Stimulated activated naive CD8-positive, alpha-beta T cell treated with anti-CD3 and anti-CD28 coated beads, Interleukin-15, amount 100 ng/mL, for 72 hours (primary cell): ENCODE measurements at places on chromosomes 1 and 21.

DNA sequence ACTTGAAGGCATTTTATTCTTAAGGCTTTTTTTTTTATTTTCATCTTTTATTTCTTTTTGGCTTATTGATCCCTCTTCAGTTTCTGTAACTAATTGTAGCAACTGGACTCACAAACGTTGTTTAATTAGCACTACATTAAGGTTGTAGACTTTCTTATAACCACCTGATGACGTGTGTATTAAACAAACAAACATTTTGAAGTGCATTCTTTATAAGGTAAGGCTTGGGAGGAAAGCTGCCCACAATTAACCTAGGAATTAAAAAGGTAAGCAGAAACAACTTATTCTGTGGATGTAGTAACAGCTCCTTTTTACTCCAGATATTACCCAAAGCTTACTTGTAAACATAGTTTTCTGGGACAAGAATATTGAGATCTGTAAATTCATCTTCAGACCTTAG lies 55.0 kb downstream of the CAMSAP2 start:
- DNase-seq = no peak

GRCh38 chr1:15758343-15758931 lies at the start of gene FBLIM1:
FBLIM1 (plus strand) TSS chr1:15758795; CDS start chr1:15764984, 6,189 bp downstream.
- DNase-seq = no peak

DNA sequence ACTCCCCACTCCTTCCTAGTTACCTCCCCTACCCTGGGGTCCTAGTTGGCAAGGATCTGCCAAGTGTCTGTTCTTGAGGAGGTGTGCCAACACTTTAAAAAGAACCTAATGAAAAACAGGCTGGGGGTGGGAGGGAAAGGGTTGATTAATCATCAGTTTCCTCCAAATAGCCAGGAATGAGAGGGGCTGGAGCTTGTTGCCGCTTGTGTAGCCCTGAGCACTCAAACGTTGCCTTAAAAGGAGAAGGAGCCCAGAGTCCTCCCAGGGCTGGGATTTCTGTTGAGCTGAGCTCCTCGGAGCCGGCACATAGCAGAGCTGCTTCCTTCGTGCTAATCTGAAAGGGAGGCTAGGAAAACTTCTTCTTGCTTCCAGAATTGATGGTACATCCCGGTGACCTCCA lies 15.9 kb downstream of the SHISA4 start:
- no peak for DNase-seq

DNA sequence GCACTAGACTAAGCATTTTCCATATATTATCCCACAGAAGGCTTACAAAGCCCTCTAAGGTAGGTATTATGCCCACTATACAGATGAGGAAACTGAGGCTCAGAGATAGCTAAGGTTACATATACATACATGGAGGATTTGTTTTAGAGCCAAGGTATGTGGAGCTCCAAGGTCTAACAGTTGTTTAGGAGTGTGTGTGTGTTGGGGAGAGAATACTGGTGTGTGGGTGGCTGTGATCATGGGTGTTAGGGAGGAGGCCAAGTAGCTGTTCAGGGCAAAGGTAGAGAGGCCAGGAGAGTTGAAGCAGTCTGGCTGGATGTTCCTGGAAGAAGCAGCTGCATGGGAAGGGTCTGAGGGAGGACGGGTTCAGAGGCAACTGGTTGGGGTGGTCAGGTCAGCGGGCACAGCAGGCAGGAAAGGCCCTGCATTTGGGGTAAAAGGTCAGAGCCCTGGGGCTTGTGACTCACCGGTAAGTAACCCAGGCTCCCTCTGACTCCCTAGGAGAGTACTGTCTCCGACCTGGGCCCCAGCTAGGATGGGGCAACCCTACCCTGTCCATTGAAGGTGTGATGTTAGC lies 5.1 kb upstream of the LDLRAP1 start:
- DNase-seq = no peak
